GM20000 (cell line): ENCODE measurements at places on chromosomes 12 and 14.

DNA sequence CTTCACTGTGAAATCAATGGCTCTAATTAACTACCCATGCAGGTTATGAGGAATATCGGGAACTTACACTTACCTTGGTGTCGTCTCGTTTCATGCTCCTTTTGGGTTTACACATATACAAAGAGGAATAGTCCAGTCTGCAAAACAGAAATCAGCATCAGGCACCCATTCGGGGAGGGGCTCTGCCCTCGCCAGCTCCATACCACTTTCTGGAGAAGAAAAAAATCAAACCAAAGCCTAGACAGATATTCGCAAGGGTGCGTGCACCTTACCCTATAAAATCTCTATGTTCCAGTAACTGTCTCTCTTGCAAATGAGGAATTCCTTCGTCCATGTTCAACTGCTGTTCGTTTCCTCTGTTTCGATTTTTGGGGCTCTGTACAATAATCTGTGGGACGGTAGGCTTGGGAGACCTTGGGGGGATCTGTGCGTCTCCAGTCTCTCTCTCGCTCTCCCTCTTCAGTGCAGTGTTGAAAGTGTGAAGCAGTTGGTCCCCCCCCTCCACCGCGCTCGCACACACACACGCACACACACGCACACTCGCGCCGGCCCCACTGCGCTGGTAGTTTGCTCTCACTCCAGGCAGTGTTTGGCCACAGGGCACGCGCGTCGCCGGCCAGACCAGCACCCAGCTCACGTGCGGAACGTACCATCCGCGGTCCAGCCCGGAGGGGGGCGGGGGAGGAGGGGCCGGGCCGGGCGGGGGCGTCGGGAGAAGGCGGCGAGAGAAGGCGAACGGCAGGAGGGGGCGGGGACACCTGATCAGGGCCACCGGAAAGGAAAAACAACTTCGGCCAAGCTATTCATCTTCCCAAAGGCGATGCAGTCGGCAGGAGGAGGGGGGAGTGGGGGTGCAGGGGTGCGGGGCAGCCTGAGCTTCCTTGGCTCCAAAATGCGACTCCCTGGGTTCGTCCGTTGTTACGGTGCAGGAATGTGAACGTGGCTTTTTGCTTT is at the start of gene BHLHE41:
BHLHE41 (minus strand) TSS at position 592 of the 954 bp plus-strand sequence; CDS start at position 334, 258 bp downstream.
- DNase-seq = peak; percentile 59

- no peak for DNase-seq
Measured at GRCh38 chr12:130254461-130255276, 83.0 kb upstream of the PIWIL1 start.

DNA sequence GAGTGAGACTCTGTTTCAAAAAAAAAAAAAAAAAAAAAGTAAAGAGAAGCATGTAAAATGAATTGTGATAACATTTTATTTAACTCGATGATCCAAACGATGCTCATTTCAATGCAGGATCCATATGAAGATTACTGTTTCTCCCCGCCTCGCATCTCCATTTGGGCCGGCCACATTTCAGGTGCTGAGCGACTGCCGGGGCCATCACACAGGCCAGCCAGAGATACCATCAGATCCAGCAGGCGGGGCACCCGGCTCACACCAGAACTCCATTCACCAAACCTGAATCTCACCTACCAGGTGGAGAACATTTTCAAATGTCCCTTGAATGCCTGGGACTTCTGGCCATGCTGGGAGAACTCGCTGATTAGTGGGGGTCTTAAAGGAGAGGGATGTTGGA is 18.0 kb upstream of the FZD10 start:
- no peak for DNase-seq

GRCh38 chr12:66636771-66637170 is 42.1 kb downstream of the GRIP1 start:
- DNase-seq = no peak

DNA sequence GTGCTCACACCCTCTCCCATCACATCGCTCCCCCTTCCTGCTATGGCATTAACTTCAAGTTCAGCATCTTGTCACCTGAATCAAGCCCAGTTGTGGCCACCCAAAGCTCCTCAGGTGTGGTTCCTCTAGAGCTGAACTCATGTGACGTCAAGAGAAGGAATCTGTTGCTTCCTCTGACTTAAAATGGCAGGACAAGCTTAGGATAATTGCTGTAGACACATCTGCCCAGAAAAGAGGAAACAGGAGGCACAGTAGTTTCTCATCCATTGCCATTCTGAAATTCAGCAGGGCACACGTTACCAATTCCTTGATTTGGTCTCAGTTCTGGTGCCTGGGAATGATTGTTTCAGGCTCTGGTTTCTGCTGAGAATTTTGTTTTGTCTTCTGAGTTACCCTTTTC is 52.1 kb downstream of the RCOR1 start:
- no peak for DNase-seq

- DNase-seq = no peak
Measured at GRCh38 chr14:72247896-72248465, 315.8 kb downstream of the RGS6 start.
